ENCODE measurements at places on chromosomes 12 and 14. TPM values are rescaled to one million over a fixed set of nuclear protein-coding genes. Genes with fewer than 3 reads are reported as not detected.

GRCh38 chr12:131171029-131171428 lies 217.3 kb downstream of the ADGRD1 start:
- no peaks in the 10 kb centered on the region for H3K36me3 ChIP-seq
- no peaks in the 10 kb centered on the region for H3K27me3 ChIP-seq
- H3K4me1 ChIP-seq: no peaks in the 10 kb centered on the region
- DNase-seq: no peak
- no peak overlapping the region for H3K4me3 ChIP-seq

DNA sequence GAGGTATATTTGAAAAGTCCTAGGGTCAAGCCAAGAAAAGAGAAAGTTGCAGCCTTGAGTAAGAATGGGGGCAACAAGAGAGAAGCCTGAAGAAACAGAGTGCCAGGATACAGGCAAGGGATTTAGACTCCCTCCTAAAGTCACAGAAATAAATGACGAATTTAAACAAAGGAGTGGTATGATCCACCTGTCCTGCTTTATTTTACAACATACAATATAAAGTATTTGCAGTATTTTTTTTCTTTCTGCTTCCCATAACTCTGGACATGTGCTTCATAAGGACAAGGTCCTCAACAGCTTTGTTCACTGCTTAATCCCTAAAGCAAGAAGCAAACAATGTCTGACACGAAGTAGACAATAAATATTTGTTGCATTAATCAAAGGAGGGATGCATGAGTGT lies 57.4 kb downstream of the IFNG start:
- H3K27ac ChIP-seq: no peak overlapping the region
- H3K4me1 ChIP-seq: no peaks in the 10 kb centered on the region
- no peak overlapping the region for H3K4me3 ChIP-seq

- H3K4me1 ChIP-seq: peaks cover 12% of the 10 kb centered on the region
- DNase-seq: no peak
- no peaks in the 10 kb centered on the region for H3K36me3 ChIP-seq
- no peaks in the 10 kb centered on the region for H3K27me3 ChIP-seq
- H3K27ac ChIP-seq: no peak overlapping the region
Measured at GRCh38 chr14:101956179-101956885, 8.0 kb upstream of the DYNC1H1 start.

MYF5 gene
- total RNA-seq: not detected

EMC9 gene
- total RNA-seq: 12.3 TPM

DPPA3 gene
- not detected for total RNA-seq
